Upper lobe of right lung (tissue), 1 donor: ENCODE measurements at places on chromosomes 16 and 17. TPM values are rescaled to one million over a fixed set of nuclear protein-coding genes. Genes with fewer than 3 reads are reported as not detected.

Gene CDH13
- 27.2 TPM for total RNA-seq

Gene PSMD3
- 73.6 TPM for total RNA-seq

DNA sequence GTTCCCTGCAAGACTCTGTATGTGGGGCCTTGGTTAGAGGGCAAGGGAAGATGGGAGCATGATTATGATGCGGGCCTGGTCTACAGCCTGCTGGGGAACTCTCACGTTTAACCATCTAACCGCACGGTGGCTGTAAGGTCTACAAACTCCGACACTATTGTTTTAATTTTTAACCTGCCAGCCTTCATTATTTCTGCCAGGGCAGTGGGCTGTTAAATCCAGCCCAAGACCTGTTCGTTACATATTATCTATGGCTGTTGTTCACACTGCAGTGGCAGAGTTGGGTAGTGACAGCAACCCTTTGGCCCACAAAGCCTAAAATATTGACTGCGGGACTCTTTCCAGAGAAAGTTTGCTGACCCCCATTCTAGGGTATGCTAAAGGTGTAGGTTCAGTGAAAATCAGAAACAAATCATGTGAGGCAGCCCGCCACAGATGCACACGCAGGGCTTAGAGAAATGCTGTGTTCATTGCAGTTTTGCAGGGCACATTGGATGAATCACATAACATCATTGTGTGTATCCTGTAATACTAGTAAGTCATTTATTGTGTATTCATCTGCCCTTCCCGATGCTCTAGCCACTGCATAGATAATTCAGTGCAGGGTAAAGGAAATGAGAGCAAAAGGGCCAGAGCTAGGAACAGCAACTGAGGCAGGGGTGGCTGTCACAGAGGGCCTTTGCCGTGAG lies 14.3 kb downstream of the SNX29 start:
- no peak for DNase-seq

Gene ANKFN1
- total RNA-seq: 0.75 TPM

- DNase-seq: no peak
Observed at GRCh38 chr16:81502396-81503070, 57.9 kb downstream of the CMIP start.

Gene PRSS53
- total RNA-seq: 1.8 TPM

Gene OR4D1
- total RNA-seq: not detected

- no peak for DNase-seq
Observed at GRCh38 chr17:7407485-7408251, at the start of gene NLGN2. Gene NLGN2 (plus strand): TSS chr17:7407845. CDS start chr17:7408256, 411 bp downstream.

DNA sequence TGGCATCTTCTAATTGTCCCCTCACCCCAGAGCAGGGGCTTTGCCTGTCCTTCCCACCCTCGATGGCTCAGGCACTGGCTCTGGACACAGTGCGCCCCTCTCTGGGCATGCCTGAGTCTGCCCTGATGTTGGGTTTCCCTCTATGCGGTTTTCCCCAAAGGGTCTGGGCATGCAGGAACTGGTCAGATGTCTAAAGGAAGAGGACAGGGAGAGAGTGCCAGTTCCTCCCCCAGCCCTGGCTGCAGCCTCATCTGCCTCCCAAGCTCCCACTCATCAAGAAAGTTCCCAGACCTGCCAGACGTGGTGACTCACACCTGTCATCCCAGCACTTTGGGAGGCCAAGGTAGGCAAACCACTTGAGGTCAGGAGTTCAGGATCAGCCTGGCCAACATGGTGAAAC lies 41.3 kb upstream of the PABPN1L start:
- no peak for DNase-seq

GRCh38 chr16:28610595-28611191 lies 849 bp upstream of the SULT1A1 start:
- DNase-seq: no peak

Gene RRAD
- total RNA-seq: 11.1 TPM

DNA sequence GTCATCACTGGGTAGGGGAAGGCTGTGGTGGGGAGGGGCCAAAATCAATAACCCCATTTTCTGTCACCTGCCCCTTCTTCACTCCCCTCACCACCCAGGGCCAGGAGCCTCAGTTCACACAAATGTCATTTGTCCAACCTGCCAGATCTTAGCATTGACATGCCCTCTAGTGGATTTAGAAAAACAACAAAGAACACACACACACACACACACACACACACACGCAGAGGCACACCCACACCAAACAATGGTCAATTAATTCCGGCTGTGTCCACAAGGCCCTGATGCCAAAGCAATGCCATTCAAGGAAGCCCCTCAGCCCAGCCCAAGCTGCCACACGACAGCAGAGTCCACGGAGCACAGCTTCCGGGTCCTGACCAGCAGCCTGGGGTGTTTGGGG lies 68.4 kb downstream of the NOG start:
- no peak for DNase-seq

Gene SNRNP25
- 11.6 TPM for total RNA-seq

Gene CTRB1
- not detected for total RNA-seq

Gene KCNJ16
- total RNA-seq: 0.35 TPM

DNA sequence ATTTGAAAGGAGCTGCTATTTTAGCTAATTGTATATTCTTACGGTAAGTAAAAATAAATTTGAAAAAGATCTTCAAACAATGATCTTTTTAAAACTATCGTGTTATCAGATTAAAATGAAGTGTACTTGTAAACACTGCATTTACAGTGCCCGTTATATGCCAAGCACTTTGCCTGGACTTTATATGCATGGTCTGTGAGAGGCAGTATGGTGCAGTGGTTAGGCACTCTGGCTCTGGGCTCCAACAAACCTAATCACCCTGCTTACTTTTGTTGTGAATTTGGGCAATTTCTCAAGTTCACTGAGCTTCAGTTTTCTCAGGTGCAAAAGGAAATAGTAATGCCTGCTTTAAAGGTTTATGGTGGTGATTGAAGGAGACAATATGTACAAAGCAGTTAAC lies 1.4 kb downstream of the PMP22 start:
- DNase-seq: no peak

- DNase-seq: no peak
Observed at GRCh38 chr17:20202141-20202621, 193.0 kb downstream of the SPECC1 start.

DNA sequence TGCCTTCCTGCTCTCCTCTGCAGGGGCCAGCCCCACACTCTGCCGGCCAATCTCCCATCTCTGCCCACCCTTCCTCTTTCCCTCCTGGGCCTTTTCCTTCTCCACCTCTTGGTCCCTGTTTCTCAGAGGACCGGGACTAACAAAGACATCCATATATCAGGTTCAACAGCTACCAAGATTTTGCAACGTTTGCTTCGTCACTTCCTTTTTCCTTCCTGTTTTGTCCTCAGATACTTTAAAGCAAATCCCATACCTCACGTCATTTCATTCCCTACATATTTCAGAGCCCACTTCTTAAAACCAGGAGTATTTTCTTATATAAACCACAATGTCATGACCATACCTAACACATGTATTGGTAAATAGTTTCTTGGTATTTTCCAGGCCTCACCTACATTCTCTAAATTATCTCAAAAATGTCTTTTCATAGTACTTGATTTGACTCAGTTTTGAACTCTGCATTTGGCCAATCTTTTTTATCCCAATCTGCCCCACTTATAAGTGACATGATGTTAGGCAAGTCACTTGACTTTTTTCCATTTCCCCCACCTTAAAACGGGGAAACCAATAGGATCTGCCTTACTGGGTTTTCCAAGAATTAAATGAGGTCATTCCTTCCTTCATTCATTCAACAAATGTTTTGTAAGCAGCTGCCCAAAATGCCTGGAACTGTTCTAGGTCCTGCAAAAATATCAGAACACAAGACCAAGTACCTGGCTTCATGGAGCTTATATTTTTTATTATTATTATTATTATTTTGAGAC lies 7.2 kb upstream of the USP10 start:
- DNase-seq: no peak

GRCh38 chr16:78956859-78957258 lies 643.7 kb downstream of the MAF start:
- DNase-seq: no peak

DNA sequence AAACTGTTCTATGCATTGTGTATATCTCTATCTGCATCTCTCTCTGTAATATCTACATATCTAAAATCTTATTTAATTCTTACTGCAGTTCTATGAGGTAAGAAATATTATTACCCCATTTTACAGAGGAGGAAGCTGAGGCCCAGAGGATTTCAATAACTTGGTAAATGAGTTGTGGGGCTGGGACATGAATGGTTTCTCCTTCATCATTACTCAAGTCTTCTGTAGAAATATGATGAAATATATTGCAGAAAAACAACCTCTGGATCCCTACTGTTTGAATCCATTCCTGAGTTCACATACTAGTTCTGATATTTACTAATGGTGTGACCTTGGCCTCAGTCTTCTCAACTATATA lies 45.5 kb upstream of the NLK start:
- DNase-seq: no peak

GRCh38 chr16:85253084-85253941 lies 141.0 kb upstream of the CIBAR2 start:
- DNase-seq: peak; percentile 82

DNA sequence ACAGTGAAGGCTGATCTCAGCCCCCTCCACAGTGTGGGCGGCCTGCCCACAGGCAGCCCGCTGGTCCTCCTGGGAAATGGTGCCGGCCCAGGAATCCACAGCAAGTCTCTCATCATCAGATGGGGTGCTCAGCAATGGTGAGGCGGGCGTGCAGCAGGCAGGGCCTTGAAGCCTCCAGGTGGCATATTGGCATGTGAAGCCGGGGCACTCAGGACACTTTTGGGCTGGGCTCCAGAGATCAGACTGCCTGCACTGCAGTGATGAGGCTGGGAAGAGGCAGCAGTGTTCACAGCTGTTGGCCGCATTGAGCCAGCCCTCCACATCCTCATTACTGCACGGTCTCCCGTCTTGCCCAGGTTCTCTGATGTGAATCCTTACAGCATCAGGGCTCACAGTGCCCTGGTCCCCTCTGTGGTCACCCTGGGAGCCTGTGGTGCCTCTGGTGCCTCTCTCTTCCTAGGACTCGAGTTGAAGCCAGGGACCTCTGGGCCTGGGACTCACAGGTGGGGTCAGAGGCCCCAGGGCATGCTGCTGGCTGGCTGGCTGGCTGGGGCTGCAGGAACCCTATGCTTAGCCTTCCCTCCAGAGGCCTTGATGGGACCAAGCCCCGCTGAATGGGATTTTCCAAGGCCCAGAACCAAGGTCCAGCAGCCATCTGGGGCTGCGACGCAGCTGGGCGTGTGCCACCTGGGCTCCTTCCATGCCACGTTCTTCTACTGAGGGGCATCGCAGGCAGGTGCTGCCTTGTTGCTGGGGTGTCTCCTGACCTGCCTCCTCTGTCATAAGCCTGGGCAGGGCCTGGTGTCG lies 48.6 kb downstream of the TNFRSF13B start:
- peak; percentile 53 for DNase-seq

- no peak for DNase-seq
Observed at GRCh38 chr16:57036945-57037344, 47.6 kb downstream of the NLRC5 start.

GRCh38 chr16:76583466-76583865 lies 306.3 kb downstream of the CNTNAP4 start:
- no peak for DNase-seq

Gene TMEM220
- total RNA-seq: 10.5 TPM

GRCh38 chr17:78661093-78661770 lies 84.0 kb upstream of the DNAH17 start:
- peak; percentile 31 for DNase-seq

- no peak for DNase-seq
Observed at GRCh38 chr16:55391760-55392375, 67.9 kb downstream of the IRX6 start.

Gene CEP20
- 30.3 TPM for total RNA-seq

Gene HERPUD1
- total RNA-seq: 223 TPM

GRCh38 chr17:10217916-10218315 lies 19.5 kb upstream of the GAS7 start:
- DNase-seq: no peak

DNA sequence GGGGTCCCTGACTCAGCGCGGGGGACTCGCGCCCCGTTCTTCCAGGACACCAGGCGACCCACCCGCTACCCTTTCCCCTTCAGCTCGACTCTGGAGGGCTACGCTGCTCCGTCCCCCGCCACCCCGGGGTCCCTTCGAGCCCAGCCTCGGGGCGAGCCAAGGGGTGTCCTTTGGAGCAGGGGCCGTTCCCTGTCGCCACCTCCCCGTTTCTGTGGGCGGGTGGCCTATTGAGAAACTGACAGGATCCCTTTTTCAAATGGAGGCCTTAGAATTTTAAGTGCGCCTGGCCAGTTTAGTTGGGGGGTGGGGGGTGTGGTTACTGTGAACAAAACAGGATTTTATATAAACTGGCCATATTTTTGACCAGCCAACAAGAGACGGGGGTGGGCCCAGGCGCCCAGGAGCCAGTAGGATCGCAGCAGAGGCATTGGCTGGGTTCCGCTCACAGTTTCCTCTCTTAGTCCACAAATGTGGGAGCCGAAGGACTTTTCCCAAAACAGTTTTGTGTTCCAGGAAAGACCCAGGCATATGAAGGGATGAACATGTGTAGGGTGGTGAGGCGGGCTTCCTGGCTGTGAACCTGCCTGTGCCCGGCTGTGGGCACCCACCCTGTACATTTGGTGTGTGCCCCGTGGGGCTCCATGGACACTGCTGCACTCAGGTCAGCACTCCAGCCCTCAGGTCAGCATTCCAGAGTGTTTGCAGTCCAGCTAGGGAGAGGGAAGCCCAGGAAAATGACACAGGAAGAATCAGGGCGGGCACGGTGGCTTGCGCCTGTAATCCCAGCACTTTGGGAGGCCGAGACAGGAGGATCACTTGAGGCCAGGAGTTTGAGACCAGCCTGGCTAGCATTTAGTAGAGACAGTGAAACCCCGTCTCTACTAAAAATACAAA lies 722 bp upstream of the TIMP2 start:
- DNase-seq: peak; percentile 86

GRCh38 chr16:14420721-14421488 lies 209.2 kb downstream of the PARN start:
- no peak for DNase-seq

DNA sequence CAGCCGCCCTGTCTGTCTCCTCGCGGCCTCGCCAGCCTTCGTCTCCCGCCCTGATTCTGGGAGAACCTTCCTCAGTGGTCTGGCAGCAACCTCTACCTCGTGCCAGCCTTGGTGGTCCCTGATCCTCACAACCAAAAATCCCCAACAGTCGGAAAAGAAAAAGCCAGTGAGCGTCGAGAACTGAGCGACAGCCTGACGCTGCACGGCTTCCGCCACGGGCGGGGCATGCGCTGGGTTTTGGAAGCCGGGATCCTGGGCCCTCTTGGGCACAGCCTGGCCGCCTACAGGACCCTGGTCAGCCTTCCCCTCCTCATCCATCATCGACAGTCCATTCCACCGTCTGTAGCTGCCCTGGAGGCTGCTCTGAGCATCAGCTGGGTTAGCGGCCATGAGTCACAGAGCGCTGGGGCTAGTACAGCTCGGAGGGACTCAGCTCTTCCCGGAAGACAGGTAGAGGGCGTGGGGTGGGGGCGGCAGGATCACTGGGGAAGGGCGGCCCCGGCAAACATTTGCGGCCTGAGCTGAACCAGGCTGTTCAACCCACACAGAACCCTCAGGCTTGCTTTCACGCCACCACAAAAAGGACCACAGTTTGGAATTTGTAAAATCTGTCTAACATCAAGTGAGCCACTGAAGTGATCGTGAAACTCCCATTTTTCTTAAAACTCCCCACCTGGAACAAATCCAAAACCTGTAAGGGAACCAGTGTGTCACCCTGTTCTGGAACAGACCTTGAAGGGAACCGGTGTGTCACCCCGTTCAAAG lies 55.4 kb upstream of the DOC2B start:
- peak; percentile 58 for DNase-seq

GRCh38 chr16:46732561-46732960 lies 15.6 kb downstream of the MYLK3 start:
- no peak for DNase-seq

Gene KRTAP16-1
- total RNA-seq: not detected

GRCh38 chr16:86507173-86508027 lies 2.9 kb upstream of the FOXF1 start:
- DNase-seq: no peak

GRCh38 chr17:43756201-43756600 lies 2.4 kb downstream of the SOST start:
- DNase-seq: no peak
